EH (cell line): ENCODE measurements at places on chromosomes 5 and 9.

- DNase-seq = no peak
Observed at GRCh38 chr5:64759960-64760660, 8.4 kb downstream of the SREK1IP1 start.

DNA sequence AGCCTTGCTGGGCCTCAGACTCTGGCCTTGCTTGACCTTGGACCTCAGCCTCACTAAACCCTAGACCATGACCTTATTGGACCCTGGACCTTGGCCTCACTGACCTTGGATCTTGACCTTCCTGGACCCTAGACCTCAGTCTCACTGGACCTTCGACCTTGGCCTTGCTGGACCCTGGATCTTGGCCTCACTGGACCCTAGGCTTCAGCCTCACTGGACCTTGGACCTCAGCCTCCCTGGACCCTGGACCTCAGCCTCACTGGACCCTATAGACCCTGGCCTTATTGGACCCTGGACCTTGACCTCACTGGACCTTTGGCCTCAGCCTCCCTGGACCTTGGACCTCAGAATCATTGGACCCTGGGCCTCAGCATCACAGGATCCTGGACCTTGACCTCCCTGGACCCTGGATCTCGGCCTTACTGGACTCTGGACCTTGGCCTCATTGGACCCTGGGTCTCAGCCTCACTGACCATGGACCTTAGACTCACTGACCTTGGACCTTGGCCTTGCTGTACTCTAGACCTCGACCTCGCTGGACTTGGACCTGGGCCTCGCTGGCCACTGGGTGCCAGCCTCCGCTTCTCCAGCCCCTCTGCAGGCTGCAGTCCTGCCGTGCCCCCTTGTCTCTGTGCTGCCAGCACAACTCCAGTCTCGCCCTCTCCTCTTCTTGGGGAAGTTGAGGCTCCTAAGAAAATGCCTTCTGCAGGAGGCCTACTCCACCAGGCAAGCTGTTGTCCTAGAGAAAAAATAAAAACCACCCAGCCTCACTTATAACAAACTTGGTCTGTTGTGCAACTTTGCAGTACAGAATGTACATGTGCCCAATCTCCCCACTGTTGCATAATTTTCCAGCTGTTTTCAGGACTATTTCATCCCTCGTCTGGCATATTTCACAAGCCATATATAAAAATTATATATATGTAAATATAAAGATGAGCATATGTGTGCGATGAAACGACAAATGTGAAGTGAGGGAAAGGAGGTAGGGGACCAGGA, 11.0 kb upstream of the ADAMTS2 start:
- no peak for DNase-seq

DNA sequence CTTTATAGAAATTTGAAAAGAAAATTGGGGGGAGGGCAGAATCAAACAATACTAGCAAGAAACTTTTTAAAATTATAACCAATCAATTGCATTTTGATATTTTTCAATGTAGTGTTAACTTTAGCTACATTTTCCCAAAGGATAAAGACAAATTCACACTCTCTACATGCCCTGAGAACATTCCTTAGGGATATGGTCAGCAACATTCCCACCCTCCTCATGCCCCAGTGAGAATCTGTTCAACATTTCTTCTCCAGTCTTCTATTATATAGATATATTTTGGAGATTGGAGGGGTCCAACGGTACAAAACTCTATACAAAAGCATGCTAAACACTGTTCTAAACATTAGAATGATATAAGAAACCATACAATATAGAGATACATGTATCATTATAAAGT, 11.6 kb upstream of the PRR16 start:
- DNase-seq = peak; percentile 66

GRCh38 chr9:113388833-113389232, 12.0 kb upstream of the HDHD3 start:
- DNase-seq = no peak

DNA sequence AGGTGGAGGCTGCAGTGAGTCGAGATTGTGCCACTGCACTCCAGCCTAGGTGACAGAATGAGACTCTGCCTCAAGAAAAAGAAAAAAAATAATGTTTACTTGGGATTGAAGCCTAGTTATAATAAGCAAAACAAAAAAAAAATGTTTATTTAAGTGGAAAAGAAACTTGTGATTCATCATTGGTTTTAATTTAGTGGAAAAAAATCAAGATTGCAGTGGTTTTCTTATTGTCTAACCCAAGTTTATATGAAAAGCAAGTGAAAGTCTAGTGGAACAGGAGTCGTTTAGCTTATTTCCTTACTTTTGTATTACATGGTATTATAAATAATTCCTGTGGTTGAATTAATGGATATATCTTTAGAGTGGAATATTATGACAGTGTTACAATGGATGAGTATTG, 8.4 kb downstream of the CNOT8 start:
- DNase-seq = peak; percentile 34

DNA sequence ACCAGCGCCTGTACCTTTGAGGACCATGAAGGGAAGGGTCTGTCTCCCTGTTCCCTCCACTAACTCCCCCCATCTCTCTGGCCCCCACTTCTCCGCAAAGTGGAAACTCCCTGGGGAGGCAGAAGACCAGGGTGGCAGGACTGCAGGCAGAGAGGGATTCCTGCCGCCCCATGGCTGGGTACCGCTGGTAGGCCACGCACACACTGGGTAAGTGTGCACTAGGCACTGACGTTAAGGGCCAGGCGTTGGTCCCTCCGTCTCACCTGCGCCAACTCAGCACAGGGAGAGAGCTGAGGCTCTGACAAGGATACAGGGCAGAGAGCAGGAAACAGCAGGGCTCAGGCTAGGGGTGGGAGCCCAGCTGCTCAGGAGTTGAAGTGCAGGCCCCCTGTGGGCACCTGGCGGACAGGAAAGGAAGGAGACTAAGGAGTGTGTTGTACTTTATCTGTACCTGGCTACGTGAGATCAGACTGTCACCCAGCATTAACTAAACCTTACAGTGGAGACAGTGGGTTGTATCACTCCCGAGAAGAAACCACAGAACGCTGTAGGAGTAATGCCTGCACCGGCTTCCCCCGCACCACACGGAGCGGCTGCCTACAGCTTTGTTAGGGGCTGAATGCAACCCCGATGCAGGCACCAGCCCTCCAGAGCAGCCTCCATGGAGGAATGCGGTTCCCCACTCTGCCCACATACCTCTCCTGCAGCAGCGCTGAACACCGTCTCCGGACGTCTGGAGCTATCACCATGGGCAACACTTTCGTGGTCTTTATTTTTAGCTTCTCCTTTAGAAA, 34.2 kb upstream of the CLPTM1L start:
- no peak for DNase-seq

- DNase-seq = no peak
Observed at GRCh38 chr9:86257391-86257790, 2.1 kb downstream of the C9orf153 start.

- DNase-seq = no peak
Observed at GRCh38 chr5:417301-418161, 25.4 kb upstream of the EXOC3 start.

DNA sequence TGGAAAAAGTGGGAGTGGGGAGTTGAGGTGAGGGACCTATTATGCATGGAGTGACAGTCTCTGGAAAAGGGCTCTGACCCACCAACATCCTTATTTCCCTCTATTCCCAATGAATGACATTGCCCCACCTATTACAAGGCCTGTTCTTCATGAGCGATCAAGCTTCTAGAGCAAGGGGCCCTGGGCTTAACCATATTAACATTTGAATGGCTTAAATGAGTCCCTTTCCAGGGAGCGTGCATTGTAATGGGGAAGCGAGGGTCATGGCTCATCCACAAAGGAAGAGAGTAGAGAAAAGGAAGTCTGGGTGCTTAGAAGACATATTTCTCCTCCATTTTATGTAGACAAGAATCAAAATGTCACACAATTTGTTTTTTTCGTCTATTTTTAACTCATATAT, 255.5 kb downstream of the CAAP1 start:
- DNase-seq = no peak

DNA sequence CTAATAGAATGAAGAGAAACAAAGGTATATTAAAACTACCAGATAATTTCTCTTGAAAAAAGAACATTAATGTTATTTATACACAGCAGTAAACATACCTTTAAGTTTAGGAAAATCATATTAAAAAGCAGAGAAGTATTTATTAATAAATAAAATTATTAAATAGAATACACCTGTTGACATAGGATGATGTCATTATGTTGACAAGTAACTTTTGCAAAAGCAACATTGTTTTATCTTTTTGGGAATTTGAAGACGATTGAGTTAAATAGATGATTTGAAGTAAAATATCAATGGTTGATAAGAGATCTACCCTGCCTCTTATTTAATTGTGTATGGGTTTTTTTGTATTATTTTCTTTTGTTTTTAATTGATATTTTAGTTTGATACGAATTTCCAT, 711.1 kb upstream of the NUDT12 start:
- no peak for DNase-seq

GRCh38 chr9:107782381-107782780, 292.8 kb upstream of the KLF4 start:
- peak; percentile 73 for DNase-seq

DNA sequence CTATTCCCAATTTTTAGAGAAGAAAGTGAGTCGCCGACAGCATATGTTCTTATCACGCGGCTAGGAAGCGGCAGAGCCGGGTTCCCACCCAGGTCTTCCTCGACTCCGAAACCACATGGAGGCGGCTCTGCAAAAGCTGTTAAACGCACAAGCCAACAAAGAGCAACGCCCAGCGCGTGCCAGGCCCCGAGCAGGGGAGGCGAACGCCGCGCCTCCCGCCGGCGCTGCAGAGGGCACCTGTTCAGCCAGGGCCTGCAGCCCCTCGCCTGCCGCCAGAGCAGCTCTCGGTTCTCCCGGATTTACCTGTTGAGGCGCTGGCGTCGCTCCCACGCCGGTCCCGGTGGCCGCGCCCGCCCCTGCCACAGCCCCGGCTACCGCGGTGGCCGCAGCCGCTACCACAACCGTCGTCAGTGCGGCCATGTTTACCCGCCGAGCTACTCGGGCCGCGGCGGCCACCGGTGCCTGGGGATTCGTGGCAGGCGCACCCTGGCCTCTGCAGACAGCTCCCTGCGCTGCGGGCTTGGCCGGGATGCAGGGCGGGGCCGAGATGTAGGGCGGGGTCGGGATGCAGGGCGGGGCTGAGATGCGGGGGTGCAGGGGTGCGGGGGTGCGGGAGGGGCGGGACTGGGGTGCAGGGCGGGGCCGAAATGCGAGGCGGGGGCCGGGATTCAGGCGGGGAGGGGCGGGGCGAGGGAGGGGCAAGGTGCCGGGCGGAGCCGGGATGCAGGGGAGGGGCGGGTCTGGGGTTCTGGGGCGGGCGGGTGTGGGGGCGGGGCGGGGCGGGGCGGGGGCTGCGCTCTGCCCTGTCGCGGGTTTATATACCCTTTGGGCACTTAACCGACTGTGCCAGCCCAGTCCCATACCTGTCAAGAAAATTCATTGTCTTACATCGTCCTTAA, at the start of gene CCDC112:
CCDC112 (minus strand) TSS at position 531 of the 899 bp plus-strand sequence; CDS start at position 420, 111 bp downstream.
- peak; percentile 81 for DNase-seq
